Body of pancreas (tissue), 4 donors: ENCODE measurements at places on chromosomes 11 and 22. TPM values are rescaled to one million over a fixed set of nuclear protein-coding genes. Genes with fewer than 3 reads are reported as not detected.

The ISX gene
- total RNA-seq, result not detected

DNA sequence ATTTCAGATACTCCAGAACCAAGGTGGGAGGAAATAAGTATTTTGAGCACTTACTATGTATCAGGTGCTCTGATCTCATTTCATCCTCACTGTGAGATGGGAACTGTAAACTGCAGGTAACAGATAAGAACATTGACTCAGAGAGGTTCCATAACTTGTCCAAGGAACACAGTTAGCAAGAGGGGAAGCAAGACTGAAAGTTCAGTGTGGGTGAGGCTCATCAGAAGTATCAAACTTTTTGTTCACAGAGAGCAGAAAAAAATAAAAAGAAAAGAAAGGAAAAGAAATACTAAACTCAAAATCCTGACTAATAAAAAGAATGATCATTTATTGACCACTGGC, 37.1 kb downstream of the RAB30 start:
- DNase-seq, result no peak

The C22orf31 gene
- not detected for total RNA-seq

The DGCR6 gene
- total RNA-seq, result 6.7 TPM

The ZNF280B gene
- total RNA-seq, result 0.33 TPM

DNA sequence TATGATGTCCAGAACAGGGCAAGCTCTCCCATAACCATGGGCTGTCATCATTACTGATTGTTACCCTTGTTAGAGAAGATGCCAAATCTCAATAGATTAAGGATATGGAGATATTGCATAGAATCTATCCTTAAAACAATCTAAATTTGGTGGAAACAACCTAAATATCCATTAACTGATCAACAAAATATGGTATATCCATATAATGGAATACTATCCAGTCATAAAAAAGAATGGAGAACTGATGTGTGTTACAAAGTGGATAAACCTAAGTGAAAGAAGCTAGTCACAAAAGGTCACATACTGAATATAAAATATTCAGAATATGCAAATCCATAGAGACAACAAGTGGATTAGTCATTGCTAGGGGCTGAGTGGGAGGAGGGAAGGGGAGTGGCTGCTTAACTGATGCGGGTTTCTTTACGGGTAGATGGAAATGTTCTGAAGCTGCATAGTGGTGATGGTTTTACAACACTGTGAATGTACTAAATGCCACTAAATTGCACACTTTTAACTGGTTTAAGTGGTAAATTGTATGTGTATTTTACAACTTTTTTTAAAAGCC, 36.1 kb upstream of the SMCO4 start:
- no peak for DNase-seq

GRCh38 chr11:108340973-108341372, 118.1 kb downstream of the ATM start:
- no peak for DNase-seq

DNA sequence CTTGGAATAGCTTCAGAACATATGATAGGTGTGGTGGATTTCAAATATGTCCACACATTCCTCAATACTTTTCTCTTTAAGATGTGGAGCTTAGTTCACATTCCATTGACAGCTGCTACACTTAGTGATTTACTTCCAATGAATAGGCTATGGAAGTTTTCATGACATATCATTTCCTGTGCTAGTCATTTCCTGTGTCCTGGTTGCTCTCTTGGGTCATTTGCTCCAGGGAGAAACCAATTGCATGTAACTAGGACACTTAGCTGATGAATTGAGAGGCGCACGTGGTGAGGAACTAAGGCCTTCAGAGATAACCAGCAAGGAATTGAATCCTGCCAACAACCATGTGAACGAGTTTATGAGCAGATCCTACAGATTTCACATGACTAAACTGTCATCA, 120.9 kb downstream of the SLC17A6 start:
- no peak for DNase-seq

- DNase-seq, result no peak
Measured at GRCh38 chr11:100923555-100923954, 206.1 kb downstream of the PGR start.
